ENCODE measurements at places on chromosomes 2 and 18.

- no peak for DNase-seq
Observed at GRCh38 chr18:63198098-63198760, 121.3 kb downstream of the BCL2 start.

GRCh38 chr2:96575785-96576456 lies 39.4 kb downstream of the ARID5A start:
- DNase-seq = no peak

DNA sequence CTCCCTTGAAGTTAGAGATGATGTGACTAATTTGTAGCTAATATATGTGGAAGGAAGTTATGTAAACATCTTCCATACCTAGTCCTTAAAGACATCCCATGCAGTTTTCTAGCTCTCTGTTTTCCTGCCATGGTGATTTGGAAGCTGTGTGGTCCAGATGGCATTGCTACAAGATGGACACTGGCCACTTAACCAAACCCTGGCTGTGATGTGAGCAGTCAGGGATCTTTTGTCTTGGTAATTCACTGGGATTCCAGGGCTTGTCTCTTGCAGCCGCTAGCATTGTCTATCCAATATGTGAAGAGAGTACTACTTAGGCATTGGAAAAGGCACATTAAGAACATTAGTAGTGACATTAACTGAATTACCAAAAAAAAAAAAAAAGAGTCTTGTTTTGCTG lies 139.9 kb upstream of the DOCK10 start:
- DNase-seq = no peak

DNA sequence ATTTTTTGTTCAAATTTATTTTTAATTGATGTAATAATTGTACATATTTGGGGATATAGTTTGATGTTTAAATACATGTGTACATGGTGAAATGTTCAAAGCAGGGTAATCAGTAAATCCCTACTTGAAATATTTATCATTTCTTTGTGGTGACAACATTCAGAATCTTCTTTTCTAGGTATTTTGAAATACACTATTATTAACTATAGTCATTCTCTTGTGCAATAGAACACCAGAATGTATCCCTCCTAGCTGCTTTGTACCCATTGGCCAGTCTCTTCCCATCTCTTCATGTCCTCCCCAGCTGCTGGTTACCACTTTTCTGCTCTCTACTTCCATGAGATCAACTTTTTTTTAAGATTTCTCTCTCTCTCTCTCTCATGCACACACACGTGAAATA lies 126.5 kb downstream of the ZNF407 start:
- no peak for DNase-seq

- peak; percentile 21 for DNase-seq
Observed at GRCh38 chr2:95042472-95043271, 17.2 kb downstream of the MAL start.

- DNase-seq = peak; percentile 78
Observed at GRCh38 chr2:62577994-62578781, 72.2 kb upstream of the TMEM17 start.

DNA sequence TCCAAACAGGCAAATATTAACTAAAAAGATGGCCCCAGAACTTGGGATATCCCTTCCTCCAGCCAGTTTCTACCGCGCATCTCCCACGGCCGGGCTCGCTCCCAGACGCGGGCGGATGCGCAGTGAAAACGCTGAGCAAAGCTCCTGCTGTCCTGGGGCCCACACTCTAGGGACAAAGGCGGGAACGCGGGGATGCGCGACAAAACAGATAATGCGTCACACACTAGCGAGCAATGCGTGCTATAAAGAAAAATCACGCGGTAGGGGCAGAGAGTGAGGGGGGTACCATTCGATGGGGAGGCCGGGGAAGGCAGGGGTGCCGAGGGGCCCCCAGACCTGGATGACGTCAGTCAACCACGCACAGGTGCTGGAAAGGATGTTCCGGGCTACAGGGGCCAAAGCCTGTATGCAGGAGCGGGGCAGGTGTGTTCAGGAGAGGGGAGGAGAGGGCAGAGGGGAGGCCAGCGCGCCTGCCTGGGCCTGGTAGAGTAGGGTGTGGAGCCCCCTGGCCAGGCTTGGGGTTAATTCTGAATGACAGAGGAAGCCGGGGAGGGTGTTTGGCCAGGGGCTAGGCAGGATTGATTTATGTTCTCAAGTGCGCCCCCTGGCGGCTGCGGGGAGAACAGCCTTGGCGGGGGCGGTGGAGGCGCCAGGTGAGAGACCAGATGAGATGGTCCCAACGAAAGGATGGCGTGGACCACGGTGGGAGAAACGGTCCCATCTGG lies 14.9 kb upstream of the ITM2C start:
- DNase-seq = no peak

- no peak for DNase-seq
Observed at GRCh38 chr2:25566694-25567093, 106.7 kb downstream of the DTNB start.

- no peak for DNase-seq
Observed at GRCh38 chr2:72212486-72212855, 64.8 kb upstream of the CYP26B1 start.

DNA sequence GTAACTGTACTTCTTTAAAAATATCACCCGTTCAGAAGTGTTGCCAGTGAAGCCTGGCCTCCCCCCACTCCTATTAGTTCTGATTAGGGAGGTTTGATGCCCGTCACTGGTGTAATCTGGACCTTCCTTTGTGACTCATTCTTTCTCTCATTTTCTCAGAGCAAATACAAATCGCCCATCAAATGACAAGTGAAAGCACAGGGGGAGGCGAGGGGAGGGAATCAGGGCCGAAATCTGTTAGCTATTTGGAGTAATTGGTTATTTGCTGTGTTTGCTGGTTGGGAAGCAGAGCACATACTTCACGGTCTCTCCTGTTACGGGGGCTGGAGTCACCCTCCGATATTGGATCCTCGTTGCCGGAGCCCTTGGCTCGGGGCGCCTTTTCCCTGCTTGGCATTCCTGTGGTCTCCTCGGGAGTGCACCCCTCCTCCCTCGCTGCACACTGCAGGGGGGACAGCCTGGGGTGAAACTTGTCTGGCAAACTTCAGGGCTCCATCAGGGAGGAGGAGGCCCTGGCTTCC lies 178.1 kb downstream of the DYSF start:
- DNase-seq = no peak

DNA sequence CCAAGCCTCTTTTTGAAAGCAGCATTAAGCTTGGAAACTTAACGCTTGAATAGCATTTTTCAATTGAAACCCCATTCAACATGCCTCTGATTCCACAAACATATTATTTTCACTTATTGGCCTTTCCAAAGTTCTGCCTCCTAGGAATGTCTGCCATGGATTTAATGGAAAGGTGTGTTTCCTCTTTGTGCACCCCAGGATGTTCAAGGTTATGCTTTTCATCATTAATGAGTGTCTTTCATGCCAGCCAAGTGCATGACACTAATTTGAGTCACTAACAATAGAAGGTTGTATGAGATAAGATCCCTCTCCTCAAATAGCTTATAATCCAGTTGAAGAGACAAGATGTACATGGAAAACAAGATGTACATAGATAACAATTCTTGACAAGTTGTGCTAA lies 84.7 kb downstream of the ALPK2 start:
- no peak for DNase-seq

DNA sequence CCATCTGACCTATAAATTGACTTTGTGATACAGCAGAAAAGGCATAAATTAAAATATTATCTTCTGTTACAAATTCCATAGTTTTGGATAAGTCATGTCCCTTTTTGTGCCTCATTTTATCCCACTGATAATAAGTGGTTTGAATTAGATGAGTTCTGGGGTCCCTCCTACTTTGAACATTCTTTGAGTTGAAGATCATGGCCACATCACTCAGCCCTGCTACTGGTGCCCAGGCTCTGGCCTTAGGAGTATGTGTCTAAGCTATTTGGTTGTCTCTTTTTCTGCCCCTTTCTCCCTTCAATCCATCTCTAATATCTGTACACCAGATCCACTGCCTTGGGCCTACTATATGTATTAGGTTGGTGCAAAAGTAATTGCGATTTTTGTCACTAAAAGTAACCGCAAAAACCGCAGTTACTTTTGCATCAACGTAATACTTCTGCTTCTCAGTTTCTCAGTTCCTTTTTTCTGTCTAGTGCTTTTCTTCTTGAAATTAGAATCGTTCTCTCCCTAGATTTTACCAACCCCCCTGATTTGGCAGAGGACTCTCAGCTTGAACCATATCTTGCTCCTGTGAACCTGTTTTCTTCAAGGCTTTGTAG lies 362.5 kb upstream of the TNP1 start:
- no peak for DNase-seq

GRCh38 chr2:27901234-27901633 lies 10.7 kb downstream of the BABAM2 start:
- DNase-seq = no peak

GRCh38 chr2:43831543-43832294 lies 6.9 kb downstream of the ABCG5 start:
- DNase-seq = no peak

GRCh38 chr2:119234021-119235019 lies 10.7 kb downstream of the STEAP3 start:
- DNase-seq = peak; percentile 33

All from ACHN (cell line).